Fibroblast of skin of right biceps (primary cell): ENCODE measurements at places on chromosomes 12 and 14.
A peak's percentile ranks its signal among the peaks of the same experiment; 100 is the strongest.

- DNase-seq, result no peak
Measured at GRCh38 chr14:20556500-20557211, 4.2 kb downstream of the RNASE9 start.

- no peak for DNase-seq
Measured at GRCh38 chr12:121915841-121916321, 2.5 kb upstream of the CFAP251 start.

DNA sequence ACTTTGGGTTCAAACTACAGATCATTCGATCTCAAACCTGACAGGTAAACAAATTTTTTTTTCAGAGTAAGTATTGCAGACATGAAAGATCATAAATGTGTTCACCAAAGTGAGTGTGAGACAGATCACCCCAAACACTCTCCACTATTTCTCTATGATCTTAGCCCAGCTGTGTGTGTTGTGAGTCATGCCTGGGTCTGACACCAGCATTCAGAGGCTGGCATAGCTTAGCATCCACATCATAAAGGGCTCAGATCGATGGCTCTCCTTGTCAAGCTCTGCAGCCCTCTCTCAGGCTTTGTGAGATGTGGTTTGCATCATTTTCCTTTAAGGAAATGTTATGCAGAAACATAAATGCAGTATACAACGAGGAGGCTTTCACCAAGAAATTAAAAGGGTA, 164.9 kb downstream of the ETV6 start:
- peak; percentile 80 for DNase-seq

DNA sequence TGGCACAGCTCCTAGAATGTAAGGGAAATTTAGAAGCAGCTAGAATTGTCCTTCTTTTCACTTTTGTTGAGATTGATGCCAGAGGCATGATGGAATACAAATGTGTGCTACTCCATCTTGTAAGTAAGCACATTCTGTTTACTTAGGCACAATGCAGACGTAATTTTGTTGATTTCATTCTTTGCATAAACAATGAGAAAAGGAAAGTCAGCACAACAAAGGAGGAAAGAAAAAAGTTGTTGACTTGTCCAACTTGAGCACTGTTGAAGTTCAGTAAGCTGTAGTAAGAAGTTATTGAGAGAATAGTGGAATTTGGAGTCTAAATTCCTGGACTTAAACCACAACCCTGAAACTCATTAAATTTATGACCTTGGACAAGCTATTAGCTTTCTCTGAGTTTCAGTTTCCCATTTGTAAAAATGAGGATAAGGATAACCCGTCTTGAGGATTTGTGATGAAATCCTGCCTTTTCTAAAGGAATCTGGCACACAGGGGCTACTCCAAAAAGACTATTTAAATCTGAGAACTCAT, 19.4 kb upstream of the CNTN1 start:
- DNase-seq, result peak; percentile 3

GRCh38 chr12:28568118-28568517, 377.9 kb downstream of the CCDC91 start:
- peak; percentile 90 for DNase-seq

DNA sequence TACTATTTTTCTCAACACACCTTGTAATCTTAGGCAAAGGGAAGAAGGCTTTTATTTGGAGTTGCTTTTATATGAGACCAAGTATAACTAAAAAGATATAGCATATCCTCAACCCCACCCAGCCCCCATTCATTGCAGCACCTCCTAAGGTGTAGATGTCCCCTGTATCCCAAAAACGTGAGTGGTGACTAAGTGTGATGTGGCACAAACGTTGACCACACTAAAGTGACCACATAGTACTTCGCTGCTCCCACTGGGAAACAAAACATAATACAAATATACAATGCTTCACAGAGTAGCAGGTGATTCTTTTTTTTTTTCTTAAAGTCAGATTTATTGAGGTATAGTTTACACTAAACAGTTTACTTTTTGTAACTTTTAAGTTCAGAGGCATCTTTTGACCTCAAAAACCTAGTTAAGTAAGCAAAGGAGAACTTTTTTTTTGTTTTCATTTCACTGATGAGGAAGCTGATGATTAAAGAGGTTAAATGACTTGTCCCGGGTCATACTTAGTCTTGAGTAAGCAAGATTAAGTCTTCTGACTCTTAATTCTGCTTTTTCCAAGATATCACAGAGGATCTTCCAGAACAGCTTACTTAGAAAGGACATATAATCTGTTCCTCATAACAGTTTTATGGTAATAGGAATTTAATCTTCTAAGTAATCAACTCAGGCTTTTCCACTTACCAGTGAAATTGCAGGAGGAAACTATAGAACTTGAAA, 245.2 kb upstream of the PLEKHG7 start:
- no peak for DNase-seq

DNA sequence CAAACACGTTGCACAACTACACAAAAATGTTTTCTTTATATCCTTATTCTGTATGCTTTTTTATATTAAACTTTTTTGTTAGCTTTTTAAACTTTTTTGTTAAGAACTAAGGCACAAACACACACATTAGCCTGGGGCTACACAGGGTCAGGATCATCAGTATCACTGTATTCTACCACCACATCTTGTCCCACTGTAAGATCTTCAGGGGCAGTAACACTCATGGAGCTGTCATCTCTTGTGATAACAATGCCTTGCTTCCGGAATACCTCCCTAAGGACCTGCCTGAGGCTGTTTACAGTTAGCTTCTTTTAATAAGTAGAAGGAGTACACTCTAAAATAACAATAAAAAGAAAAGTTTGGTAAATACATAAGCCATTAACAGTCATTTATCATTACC, 42.2 kb downstream of the PLEKHA5 start:
- DNase-seq, result no peak

DNA sequence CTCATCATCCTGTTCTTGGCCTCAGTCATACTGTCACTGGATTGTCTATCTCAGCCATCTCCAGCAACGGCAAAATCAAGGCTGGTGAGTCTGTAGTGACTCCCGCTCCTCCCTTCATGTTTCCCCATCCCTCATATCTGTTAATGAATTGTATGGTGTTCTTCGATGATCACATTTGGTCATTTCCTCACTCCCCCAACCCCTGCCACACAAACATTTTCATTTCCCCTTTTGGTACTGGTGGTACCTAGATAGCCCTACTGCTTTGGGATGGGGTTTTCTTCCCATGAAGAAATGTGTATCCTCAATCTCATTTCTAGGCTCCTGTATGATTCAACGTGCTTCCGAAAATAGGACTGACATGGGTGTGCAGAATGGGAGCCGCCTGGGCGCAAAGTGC, 2.7 kb upstream of the KLHL33 start:
- DNase-seq, result no peak

- DNase-seq, result no peak
Measured at GRCh38 chr12:109779382-109779781, 53.8 kb downstream of the TRPV4 start.

DNA sequence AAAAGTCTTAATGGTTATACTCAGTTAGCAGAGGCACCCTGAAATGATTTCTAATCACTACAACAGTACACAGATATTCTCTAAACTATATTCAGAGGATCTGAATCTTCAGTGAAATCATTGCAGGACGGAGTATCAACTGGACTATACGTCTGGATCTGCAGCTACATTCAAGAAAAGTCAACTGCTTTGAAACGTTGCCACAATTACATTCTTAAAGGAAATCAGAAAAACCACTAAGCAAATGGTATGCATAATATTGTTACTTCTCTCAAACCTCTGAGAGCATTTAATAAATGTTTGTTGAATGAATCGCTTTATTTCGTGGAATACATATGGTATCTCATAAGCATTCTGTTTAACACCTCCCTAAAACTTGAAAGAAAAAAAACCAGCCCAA, 67.4 kb downstream of the MED13L start:
- peak; percentile 78 for DNase-seq

DNA sequence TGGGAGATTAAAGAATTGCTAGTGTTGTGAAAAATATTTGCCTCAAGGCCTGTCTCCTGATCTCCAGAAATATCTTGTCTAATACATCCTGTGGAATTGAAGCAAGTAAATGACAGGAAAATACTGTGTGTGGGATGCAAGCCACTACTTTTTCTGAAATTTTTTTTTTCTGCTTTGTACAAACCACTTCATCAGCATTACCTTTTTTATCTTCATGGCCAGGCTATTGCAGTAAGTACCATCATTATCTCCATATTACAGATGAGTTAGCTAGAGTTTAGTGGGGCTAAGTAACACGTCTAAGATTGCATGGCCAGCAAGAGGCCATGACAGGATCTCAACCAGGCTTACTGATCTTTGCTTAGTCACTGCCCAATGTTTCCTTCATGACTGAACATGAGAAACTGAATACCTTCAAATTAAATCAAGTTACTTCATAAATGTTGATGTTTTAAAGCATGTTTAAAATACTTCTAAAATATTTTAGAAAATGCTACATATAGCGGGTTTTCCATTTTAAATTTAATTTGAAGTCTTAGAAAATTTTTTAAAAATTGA, 273.7 kb downstream of the SLC6A15 start:
- DNase-seq, result peak; percentile 24

DNA sequence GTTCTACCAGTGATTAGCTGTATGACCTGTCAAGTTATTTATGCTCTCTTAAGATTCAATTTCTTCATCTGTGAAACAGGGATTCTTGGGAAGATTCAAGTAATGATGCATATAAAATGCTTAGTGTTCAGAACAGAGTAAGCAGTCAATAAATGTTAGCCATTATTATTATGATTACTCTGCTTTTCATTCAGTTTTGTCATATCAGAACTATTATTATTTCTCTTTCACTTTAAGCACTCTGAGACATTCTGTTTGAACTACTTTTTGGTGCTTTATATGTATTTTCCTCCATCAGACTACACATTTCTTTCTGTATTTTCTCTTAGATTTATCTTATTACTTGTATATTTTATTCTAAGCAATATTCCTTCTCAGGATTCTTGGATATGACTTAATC, 81.2 kb downstream of the CFAP54 start:
- no peak for DNase-seq

- no peak for DNase-seq
Measured at GRCh38 chr12:126895951-126896913, 1370.7 kb upstream of the TMEM132C start.

- DNase-seq, result no peak
Measured at GRCh38 chr12:32016680-32017482, 57.7 kb downstream of the RESF1 start.

GRCh38 chr14:100536721-100537445, 50.3 kb downstream of the BEGAIN start:
- no peak for DNase-seq

- no peak for DNase-seq
Measured at GRCh38 chr12:22130671-22131070, 84.7 kb downstream of the CMAS start.

DNA sequence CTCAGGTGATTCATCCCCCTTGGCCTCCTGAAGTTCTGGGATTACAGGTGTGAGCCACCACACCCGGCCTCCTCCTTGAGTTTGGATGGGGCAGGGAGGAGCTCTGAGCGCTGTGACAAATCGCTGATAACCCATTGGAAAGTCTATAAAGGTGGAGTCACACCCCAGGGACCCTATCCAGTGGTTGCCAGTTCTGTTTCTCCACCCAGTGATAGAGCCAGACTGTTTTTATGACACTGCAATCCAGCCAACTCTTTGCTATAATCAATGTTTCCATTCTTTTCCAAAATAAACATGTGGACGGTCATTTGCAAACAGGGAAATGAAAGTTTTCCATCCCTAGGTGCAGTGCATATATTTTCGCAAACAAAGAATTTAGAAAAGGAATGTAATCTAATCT, 142.0 kb upstream of the PELI2 start:
- DNase-seq, result no peak

GRCh38 chr14:80310938-80311750, 99.8 kb upstream of the DIO2 start:
- DNase-seq, result peak; percentile 40

DNA sequence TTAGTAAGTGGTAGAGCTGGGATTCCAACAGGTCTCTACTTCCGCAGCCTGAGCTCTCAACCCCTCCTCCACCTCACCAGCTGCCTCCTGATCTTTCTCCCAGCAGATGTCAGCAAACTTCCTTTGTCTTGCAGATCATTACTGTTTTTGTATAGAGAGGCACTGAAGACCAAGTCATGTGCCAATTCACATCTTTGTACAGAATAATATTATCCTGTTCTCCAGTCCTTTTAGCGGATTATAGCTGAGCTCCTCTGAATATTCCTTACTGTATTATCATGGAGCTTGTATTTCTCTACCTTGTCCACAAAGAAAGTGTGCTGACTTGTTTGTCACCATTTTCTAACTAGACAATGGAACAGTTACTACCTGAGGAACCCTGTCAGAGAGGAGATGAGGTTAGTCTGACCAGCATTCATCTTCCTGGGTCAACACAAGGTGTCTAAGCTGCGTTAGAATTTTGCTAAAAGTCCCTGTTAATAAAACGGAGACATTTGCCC, 142.3 kb upstream of the ARHGAP5 start:
- DNase-seq, result peak; percentile 67

DNA sequence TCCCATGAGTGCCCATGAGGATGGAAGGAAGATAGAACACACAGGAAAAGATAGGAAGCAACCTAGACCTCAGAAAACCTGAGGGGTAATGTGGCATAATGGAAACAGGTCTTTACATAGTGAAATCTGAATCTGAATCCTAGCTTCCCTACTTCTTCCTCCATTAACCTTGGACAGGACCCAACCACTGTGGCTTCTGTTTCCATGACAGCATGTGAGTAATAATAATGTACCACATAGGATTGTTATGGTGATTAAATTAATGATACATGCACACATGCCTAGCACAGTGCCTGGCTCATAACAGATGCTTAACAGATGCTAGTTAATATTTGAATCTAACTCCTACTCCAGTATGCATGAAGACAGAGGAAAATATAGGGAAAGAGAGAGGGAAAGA, 11.2 kb downstream of the TTC9 start:
- peak; percentile 16 for DNase-seq

DNA sequence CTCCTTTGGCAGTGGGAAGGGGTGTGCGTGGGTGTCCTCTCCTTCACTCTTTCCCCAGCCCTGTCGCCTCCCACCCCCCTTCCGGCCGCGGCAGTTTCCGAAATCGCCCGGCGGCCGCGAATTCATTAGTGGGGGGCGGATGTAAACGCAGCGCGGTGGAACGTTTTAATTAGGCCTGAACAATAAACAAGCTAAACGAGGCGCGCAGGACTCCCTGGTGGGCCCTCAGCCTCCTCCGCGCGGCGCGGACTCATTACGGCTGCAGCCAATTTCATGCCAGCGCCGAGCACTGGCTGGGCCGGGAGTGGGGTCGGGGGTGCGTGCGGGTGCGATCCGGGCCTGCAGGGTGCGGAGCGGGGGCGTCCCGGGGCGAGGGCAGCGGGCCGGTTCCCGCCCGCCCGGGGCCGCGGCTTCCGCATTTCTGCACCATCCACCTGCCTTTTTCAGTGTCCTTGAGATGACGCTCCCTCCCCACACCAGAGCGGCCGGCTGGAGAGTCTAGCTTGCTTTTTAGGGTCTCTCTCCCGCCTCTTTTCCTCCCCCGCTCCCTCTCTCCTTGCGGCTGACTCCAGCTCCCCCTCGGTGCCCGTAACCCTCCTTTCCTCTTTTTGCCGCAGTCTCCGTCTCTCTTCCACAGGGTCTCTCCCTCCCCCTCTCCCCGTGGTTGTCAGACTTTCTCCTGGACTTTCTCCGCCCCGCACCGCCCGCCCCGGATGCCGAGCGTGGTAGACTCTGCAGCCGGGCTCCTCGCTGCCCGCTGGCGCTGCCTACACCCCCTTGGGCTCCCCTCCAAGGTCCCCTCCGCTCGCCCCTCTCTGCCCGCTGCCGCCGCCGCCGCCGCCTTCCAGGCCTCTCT, at the start of gene CISTR:
Gene CISTR, minus strand, starts transcription at position 644 of the 856 bp plus-strand sequence.
- DNase-seq, result no peak

GRCh38 chr14:83473416-83474235, 1940.0 kb upstream of the SEL1L start:
- DNase-seq, result peak; percentile 83
